Activated T-cell treated with anti-CD3 and anti-CD28 coated beads, Interleukin-2, amount 50 U/mL, for 72 hours (primary cell): ENCODE measurements at places on chromosomes 3 and 15.

DNA sequence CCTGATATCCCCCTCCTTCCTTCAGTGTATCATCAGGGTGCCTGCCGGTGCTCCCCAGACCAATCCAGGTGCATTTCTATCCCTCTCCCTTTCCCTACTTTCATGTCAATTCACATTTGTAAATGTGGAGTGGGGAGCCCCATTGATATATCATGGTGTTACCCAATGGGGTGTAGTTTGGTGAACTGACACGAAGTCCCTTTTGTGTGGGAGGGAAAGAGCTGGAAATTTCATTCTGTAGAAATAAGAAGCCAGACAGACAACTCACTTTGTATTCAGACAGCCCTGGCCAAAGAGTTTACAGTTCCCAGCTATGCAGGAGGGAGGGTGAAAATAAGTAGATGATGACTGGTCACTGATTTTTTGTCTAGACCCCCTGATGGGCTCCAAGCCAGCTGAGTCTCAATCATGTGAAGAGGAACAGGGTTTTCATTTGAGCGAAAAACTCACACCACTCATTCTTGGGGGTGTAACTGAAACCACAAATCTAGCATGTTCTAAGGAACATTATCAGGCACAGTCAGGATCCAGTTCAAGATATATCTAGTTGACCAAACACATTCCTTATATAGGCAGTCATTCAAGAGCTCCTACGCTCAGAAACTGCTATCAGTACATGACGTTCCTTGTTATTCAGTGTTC is 58.9 kb downstream of the LMCD1 start:
- no peak for DNase-seq

DNA sequence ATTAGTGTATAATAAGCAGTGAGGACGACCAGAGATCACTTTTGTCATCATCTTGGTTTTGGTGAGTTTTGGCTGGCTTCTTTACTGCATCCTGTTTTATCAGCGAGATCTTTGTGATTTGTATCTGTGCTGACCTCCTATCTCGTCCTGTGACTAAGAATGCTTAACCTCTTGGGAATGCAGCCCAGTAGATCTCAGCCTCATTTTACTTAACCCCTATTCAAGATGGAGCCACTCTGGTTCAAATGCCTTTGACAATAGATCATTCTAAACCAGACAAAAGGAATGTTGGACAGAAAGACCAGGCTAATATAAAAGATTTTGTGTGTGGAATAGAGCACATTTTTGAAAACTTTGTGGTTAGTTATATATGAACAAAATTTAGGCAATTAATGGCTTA is 618.5 kb upstream of the BCHE start:
- no peak for DNase-seq

DNA sequence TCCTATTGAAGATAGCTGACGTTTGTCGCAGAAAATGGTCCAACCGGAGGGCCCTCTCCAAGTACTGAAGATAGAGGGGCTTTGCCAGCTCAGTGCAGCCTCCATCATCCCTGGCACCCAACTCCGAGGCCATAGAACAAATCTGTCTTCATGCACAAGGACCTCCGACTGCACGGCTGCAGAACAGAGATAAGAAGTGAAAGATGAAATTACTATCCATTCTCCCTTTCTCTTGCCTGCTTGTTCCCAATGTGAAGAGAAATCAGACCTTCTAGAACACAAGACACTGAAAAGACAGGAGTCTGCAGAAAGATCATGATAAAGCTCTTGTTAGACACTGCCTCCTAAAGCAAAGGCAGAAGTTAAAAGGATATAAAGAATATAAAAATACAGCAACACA is 19.9 kb downstream of the INO80 start:
- no peak for DNase-seq

DNA sequence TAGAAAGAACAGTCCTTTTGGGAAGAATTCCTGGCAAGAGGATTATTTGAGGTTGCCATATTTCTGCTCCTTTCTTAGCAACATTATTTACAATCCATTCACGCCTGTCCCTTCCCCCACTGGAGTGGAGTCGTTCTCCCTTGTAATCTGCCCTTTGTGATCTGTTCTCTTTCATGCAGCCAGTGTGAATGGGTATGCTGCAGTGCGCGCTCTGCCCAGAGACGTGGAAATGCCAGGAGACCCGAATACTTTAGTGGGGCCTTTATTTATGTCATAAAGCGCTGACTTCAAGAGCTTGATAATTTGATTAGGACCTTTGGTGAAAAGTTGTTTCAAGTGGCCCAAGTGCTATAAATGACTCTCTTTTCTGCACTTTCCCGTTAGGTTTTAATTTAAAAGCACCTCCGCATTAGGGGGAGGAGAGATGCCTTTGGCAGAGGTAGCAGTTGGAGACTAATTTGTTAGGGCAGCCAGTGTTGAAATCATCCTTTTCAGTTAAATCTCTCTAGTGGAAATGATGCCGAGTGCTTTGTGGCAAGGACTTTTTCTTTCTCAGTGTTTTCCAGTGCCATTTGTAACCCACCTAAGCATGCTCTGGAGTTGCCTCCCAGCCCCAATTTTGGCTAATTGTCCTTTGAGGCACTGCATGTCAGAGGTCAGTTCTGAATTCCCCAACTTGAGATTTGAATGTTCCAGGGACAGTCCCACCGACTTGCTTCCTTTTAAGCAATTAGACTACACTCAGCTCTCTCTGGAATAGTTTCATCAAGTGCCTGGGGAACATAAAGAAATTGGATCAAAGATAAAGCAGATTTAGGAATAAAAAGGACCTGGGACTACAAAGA is 52.4 kb downstream of the PSMD6 start:
- DNase-seq, result no peak

GRCh38 chr3:174633342-174633741 is 225.8 kb upstream of the NAALADL2 start:
- DNase-seq, result no peak

DNA sequence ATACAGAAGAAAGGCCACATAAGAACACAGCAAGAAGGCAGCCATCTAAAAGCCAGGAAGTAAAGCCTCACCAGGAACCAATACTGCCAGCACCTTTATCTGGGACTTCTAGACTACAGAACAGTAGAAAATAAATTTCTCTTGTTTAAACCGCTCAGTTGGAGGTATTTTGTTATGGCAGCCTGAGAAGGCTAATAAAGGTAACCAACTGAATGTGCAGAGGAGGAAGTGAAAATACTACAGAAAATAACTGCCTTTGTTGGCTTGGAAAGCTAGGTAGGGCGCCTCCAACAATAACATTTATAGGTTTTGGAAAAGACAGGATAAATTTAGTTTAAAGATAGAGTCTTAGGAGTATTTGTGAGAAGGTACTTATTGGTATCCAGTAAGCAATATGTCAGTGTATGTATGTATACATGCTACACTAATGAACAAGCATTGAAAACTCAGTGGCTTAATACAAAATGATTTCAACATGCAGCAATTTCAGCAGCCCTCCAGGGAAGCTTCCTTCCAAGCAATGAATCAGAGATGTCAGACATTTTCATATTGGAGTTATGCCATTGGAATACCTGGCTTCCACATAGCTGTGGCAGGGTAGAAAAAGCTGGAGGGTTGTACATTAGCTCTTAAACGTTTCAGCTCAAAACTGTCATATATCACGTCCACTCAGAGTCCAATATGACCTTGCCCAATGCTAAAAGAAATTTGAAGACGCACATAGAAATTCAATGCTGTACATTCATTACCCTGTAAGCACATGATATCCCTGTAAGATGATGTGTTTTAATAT is 48.9 kb downstream of the ZBBX start:
- DNase-seq, result no peak

DNA sequence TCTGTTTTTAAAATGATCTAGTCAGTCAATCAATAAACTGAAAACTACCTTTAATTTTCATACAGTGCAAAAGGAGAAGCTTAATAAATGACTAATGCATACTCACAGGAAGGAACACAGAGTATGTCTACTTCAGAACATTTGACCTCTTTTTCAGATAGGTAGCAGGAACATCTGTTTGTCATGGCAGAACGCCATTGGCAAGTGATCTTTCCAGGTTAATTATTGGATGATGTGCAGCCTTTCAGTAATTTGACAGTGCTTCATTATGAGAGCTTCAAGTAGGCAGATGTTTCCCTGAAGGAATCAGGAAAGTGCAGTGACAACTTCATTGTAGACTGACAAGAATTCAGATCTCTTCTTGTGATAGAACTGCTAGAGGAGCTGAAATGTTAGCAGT is 325.0 kb downstream of the OTOL1 start:
- DNase-seq, result no peak

DNA sequence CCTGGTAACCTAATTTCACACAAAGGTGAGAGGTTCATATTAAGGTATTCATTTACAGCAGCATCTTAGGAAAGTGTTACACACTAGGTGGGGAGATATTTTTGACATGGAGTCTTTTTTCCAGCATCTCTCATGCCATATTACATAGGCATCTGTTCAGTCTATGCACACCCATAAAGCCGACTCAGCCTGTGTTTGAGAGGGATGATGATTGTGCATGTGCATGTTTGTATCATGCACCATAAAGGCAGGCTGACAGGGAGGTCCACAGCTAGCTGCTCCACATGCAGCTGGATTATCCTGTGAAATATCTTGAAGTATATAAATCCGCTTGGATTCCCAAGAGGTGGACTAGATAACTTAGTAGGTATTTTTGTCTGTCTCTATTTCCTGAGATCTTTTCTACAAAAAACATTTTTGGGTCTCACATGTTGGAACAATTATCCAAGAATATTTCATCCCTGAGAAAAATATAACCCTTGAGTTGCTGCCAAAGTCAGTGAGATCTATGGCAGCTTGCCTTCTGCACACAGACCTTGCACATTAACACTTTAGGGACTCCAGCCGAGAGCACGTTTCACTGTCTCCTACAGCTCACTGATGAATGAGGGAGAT is 288.4 kb upstream of the DPH6 start:
- no peak for DNase-seq

- DNase-seq, result no peak
Observed at GRCh38 chr3:114974387-114974786, 172.7 kb downstream of the ZBTB20 start.

DNA sequence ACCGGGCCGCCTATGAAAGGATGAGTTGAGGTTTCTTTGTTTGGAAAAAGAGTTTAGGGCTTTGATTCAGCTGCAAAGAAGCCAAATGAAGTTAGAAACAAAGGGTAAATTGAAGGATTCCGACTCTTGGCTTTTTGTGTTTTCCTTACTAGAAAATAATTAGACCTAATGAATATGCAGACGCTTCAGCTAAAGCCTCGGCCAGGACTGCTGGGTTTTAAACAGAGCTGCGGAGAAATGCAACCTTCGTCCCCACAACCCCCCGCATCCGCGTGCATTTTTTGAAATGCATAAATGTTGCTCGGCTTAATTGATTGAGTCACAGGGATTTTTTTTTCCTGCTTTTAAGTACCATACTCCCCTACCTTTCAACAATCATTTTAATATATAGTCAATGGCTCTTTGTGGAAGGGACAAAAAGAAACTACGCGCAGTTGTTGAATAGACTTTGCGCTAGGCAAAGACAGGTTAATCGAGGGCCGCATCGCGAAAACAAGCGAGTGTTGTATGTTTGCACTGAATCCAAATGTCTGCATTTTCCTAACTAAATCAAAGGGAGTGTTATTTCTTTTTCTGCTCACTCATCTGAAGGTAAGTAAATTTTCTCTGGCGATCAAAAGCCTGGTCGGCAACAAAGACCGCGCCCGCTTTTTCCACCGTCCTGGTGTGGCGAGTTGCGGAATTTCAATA is 1.3 kb upstream of the ZIC4 start:
- no peak for DNase-seq

- no peak for DNase-seq
Observed at GRCh38 chr15:38878026-38878425, 313.4 kb upstream of the RASGRP1 start.

GRCh38 chr3:53167418-53168174 is 6.6 kb downstream of the PRKCD start:
- DNase-seq, result no peak

DNA sequence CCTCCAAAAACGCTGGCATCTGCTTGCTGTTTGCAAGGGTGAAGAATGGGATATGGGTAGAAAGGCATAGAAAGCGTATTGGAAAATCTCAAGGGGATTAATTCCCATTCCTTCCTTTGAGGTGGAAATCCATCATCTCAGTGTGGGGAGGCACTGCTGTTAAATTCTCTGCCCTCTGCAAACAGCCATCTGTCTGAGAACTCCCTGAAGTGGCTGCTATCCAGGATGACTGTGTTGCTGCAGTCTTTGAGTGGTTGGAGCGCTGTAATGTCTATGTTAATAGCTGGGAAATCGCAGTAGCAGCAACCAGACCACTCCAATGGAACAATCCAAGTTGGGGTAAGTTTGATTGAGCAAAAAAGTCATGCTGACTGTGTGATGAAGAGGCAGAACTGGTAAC is 625.9 kb downstream of the NLGN1 start:
- DNase-seq, result no peak

DNA sequence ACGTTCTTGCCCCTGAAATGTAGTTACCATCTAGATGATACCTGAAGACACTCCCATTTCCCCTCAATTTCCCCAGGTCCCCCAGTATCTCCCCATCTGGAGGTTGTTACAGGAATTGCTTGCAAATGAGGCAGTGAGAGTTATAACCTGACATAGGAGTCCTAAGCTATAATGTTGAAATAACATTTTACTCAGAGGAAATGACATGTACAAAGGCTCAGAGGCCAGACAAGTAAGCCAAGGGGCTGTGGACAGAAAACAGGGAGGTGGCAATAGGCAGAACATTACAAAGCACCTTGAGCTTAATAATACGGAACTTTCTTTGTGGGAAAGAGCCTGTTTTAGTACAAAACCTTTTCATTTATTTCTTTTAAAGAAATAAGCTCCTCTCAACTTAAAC is 171.9 kb downstream of the FRMD5 start:
- DNase-seq, result no peak
